ENCODE measurements at places on chromosomes 11 and 22. TPM values are rescaled to one million over a fixed set of nuclear protein-coding genes. Genes with fewer than 3 reads are reported as not detected.

- no peak for DNase-seq
Measured at GRCh38 chr11:3200388-3201111, 18.1 kb downstream of the MRGPRG start.

GRCh38 chr11:19258641-19259230, 18.0 kb upstream of the E2F8 start:
- DNase-seq = no peak

MISFA gene
- 0.69 TPM for total RNA-seq

DNA sequence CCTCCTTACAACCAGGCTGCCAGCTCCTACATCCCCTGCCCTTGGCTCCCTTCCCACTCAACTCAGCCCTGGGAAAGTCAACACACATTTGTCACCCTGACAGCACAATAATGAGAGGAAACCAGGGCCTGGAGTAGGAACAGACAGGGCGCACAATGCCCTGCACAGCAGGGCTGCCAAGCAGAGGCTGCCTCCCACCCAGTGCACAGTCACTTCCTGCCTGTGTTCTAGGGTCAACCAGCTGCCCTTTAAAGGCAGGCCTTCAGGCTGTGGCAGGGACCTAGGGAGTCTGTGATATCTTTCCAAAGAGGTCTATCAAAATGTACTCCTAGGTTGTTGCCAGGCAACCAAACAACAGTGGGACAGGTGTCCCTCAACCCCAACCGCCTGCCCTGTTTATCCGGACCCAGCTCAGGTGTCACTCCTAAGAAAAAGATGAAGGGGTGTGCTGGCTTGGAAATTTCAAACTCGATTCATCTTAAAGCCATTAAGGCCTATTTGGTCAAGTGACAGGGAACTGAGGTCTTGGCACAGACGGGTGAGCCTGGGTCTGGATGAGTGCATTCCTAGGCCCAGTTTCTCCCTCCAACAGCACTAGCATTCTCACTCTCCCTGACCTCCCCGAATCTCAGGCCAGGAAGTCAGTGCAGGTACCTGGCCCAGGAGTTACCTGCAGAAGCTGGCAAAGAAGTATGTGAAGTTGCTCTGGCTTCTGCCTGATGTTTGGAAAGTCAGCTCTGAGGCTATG, 110.3 kb upstream of the PITPNB start:
- DNase-seq = no peak

DNA sequence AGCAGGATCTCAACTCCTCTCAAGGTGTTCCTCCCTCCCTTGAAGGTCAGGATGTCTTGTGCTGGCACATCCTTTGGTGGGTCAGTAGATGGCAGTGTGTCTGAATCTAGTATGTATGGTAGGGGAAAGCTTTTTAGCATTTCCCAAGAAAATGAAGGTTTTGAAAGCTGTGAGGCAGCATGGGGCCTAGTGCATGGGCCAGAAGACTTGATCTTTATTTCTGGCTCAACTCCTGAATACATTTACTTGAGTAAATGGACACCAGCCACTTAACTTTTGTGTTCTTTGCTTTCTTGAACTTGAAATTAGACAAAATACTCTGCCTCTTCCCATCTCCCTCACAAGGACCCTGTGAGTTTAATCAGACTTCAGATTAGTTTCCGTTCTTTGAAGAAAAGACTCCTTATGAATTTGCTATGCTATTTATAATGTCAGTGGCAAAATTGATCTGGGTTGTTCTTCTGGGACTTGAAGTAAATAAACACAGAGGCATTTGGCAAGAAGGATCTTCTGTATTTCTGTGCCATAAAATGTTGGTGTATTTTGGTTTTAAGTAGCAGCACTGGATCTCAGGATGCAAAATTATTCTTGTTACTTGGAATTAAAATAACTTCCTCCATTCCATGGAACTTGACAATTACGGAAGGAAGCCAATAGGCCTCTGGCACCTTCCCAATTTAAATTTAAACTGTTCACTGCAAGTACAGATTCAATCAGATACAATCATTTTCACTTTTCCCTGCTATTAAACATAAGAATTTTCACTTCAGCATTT, 288.8 kb downstream of the CASP12 start:
- DNase-seq = peak; percentile 56

GRCh38 chr11:95378111-95378510, 147.1 kb upstream of the SESN3 start:
- no peak for DNase-seq

DNA sequence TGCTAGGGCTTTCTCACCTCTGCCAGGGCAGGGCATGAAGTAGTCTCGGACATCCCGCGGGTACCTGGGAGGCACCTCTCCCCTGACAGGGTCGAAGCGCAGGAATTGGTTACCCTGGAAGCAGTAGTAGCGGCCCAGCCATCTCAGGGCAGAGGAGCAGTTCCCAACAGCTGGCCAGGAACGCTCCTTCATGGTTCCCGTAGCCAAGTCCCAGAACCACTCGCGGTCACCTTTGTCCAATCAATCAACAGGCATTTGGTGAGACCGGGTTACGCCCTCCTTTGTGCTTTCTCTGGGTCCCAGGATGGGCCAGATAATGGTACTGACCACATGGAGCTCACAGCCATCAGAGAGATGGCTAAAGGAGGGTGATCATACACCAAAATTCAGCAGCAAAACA, 3.4 kb downstream of the HPX start:
- DNase-seq = no peak

- no peak for DNase-seq
Measured at GRCh38 chr11:91587131-91587530, 637.5 kb upstream of the FAT3 start.

P2RX6 gene
- 1.1 TPM for total RNA-seq

GRCh38 chr11:121929581-121929980, 186.4 kb downstream of the BLID start:
- DNase-seq = no peak

MYBPC3 gene
- total RNA-seq = not detected

- no peak for DNase-seq
Measured at GRCh38 chr11:119747868-119748660, 19.1 kb upstream of the NECTIN1 start.

PIK3IP1 gene
- total RNA-seq = 399 TPM
